ENCODE measurements at places on chromosomes 7 and 10.

DNA sequence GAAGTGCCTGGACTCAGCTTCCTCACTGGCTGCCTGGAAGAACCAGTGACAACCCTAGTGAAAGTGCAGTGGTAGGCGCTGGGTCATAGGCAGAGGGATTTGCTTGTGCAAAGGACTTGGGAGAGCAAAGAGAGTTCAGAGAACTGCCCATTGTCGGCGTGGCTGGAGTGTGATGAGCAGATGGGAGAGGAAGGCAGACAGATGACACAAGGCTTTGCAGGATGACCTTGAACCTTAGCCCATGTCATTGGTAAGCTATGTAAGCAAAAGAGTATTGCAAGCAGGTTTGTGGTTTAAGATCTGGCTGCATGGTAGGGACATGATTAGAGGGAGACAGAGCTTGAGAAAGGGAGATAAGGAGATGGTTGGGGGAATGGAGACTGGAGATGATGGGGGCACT, 35.3 kb upstream of the NOBOX start:
- DNase-seq = no peak

GRCh38 chr7:103691291-103691690, 245.3 kb upstream of the SLC26A5 start:
- DNase-seq = no peak

GRCh38 chr7:47405286-47405904, 176.5 kb downstream of the TNS3 start:
- DNase-seq = no peak

- DNase-seq = no peak
Observed at GRCh38 chr10:48770561-48771089, 86.0 kb downstream of the WDFY4 start.

DNA sequence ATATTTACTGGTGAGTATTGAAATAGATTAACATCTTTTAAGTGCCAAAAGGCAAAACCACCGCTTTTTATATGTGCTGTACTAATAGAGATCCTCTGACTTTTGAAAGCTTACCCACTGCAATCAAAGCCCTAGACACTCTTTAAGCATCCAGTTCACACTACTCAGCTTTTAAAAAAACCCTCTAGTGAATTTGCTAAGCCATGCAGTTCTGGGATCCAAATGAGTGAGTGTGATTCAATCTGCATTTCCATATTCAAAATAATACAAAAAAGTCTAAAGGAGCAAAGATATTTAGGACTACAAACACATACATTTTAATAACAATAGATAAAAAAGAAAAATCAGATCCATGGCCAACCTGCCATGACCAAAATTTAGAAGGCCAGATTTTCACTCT, 288.2 kb downstream of the MAGI2 start:
- no peak for DNase-seq

DNA sequence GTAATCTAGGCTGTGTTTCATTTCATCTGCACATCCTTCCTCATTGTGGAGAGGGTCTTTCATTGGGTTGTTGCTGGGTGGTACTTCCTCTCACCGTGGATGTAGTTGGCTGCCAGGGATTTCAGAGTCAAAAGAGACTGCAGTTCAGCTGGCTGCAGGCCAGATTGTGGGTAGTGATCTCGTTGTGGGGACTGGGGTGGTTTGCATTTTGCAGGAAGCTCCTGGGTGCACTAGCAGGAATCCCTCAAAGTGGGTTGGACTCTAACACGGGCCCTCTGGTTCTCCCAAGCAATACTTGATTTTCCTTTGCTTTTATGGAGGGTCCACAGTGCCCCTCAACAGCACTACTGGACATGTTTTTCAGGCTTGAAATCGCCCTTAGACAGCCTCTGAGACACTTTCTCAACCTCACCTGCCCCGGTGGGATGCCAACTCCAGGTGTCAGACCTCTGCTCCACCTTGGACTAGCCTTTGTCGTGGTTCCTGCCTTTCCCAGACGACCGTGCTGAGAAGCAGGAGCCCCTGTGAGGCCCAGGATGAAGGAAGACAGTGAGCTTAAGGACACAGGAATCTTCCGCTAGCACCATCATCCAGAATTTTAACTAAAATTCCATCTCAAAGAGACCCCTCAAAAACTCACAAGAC, 23.9 kb upstream of the ZNF273 start:
- no peak for DNase-seq

- DNase-seq = no peak
Observed at GRCh38 chr10:112585960-112586359, 138.9 kb downstream of the VTI1A start.

- DNase-seq = no peak
Observed at GRCh38 chr10:113133497-113134115, 183.6 kb downstream of the TCF7L2 start.

DNA sequence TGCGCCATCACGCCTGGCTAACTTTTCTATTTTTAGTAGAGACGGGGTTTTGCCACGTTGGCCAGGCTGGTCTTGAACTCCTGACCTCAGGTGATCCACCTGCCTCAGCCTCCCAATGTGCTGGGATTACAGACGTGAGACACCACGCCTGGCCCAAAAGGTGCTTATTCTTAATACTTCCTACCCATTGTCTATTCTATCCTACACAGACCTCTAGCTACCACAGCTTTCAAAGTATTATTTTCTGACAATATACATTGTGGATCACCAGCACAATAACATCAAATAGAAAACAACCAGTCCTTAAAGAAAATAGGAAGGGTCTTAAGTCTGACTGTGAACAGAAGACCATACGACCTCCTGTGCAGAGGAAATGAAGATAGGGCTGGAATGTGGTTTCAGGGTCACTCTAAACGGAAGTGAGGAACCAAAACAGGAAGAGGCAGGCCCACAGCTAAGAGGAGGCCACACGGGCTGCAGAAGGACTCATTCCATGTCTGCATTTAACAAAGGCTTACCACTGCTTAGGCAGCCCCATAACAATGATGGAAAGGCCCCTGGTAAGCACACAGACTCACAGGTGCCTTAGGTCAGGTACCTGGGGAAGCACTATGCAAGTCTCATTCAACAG, 115.2 kb downstream of the ZFAND4 start:
- no peak for DNase-seq

DNA sequence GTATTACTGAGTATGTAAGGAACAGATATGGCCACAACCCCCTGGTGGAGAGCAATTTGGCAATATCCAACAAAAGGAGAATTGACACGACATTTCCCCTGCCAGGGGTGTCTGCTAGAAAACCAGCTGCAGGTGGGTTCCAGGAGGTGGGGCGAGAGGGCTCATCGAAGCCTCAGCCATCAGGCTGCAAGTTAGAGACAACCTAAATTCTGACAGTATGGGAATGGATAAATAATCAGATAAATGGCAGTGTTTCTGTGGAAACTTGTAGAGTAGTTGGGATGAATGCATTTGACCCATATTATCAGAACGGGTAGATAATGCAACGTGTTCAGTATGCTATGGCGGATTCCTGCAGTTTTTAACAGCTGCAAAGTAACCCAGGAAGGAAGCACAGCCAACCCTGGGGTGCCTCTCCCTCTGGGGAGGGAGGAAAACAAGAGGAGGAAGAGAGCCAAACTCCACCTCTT, 3.5 kb downstream of the TMEM273 start:
- DNase-seq = no peak

GRCh38 chr10:605632-606325, 83.7 kb downstream of the DIP2C start:
- no peak for DNase-seq

Data from stimulated activated CD4-positive, alpha-beta T cell treated with anti-CD3 and anti-CD28 coated beads, Interleukin-1b, Interleukin-23, amount 100 ng/mL, for 1 hour (primary cell).